Temporal lobe (tissue), 4 donors: ENCODE measurements at places on chromosomes 12 and 14. TPM values are rescaled to one million over a fixed set of nuclear protein-coding genes. Genes with fewer than 3 reads are reported as not detected.

Gene PRIMA1
- under 0.01 TPM for total RNA-seq

Gene COCH
- total RNA-seq, result 43.5 TPM

Gene CLEC1B
- total RNA-seq, result not detected

Gene HOXC10
- total RNA-seq, result not detected

Gene ZDHHC22
- 9.8 TPM for total RNA-seq

Gene MGP
- 12.0 TPM for total RNA-seq

Gene LRRC9
- total RNA-seq, result 3.0 TPM

Gene IGFBP6
- 6.4 TPM for total RNA-seq

Gene TAS2R10
- 2.5 TPM for total RNA-seq

Gene NR1H4
- total RNA-seq, result 0.25 TPM

Gene CDH24
- 12.0 TPM for total RNA-seq

Gene OR6C2
- not detected for total RNA-seq

Gene LMNTD1
- total RNA-seq, result 1.2 TPM

Gene NABP2
- 14.0 TPM for total RNA-seq
